ENCODE measurements at places on chromosomes 4 and X.
A peak's percentile ranks its signal among the peaks of the same experiment; 100 is the strongest.

DNA sequence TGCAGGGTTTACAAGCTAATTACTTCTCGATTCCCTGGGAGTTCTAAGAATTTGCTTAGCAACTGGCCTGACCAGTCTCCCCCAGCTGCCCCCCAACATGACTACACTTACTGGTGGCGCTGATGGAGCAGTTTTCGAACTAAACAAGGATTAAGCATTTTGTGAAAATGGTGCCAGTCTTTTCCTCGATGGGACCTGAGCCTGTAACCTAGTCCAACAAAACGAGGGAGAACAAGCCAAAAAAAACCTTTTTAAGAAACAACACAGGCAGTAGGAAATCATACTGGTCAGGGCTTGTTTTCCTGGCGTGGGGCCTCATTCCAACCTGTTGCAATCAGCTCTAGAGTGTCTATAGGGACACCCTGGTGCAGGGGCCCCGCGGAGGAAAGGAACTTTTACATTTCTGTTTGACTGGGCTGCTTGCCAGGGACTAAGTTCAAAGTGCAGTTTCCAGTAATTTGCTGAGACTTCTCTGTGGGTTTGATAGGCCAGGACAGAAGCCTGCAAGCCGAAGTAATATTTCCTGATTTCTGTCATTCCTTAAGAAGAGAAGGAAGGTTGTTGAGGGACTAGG is 158.7 kb downstream of the SPRY1 start:
- no peak for DNase-seq

DNA sequence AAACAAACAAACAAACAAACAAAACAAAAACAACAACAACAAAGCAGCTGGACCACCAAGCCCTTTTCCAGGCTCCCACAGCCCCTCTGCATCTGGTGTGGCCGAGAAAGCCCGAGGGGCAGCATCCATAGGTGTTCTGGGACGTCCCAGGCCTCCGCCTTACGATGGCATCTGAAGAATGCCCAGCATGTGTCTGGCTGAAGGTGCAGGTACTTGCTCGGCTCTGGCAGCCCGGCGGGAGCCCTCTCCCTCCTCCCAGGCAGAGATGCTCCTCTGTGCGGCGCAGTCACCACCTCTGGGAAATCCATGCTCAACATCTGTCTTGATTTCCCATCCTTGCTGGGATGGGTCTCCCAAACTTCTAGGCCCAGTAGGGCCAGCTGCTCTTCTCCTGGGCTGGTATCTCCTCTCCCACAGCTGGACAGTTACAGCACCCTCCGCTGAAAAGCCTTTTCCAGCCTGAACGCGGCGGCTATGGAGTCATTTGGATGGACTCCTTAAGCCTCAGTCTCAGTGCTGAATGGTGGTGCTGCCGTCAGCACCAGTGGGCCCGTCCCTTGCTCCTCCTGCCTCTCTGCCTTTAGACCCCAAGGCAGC is 4.3 kb downstream of the PSAPL1 start:
- no peak for DNase-seq

GRCh38 chrX:118364261-118364660 is 18.4 kb downstream of the WDR44 start:
- no peak for DNase-seq

DNA sequence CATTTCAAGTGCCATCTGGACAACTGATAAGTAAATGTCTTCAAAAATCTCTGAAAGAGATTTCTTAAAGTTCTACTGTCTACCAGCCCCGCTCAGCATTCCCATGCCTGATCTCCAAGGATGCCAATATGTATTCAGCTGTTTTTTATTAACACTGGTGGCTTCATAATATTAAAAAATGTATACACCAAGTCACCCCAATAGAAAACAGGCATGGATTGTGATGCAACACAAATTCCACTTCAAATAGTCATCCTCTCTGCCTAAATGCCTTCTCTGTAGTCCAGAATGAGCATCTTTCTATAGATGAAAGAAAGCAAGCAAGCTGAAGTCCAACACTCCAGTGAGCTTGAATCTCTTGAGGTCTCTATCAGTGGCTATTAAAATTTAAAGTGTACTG is 152.2 kb upstream of the PPARGC1A start:
- DNase-seq, result no peak

GRCh38 chrX:153688071-153688470 is 345 bp downstream of the SLC6A8 start:
- DNase-seq, result no peak

DNA sequence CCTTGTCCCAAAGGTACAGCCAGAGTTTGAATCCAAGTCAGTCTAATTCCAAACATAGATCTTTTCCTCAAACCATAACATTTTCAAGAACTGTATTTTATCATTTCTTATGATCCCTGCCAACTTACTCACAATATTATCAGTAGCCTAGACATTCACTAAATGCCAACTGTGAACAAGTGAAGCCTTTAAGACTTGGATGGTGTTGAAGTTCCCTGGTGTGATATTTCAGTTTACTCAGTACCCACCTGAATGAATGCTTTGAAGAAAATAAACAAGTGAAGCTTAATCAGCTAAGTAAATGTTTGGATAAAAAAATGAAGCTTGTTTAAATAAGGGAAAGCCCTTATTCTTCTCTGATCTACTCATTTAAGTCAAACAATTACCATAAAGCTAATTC is 1028.3 kb downstream of the DMD start:
- peak; percentile 42 for DNase-seq

GRCh38 chrX:104343428-104344129 is 88.8 kb upstream of the ESX1 start:
- DNase-seq, result peak; percentile 7

GRCh38 chr4:26557164-26557563 is 26.7 kb upstream of the TBC1D19 start:
- no peak for DNase-seq

- no peak for DNase-seq
Observed at GRCh38 chrX:31223817-31224216, 152.0 kb upstream of the FTHL17 start.

GRCh38 chrX:118370921-118371624 is 25.2 kb downstream of the WDR44 start:
- DNase-seq, result no peak

DNA sequence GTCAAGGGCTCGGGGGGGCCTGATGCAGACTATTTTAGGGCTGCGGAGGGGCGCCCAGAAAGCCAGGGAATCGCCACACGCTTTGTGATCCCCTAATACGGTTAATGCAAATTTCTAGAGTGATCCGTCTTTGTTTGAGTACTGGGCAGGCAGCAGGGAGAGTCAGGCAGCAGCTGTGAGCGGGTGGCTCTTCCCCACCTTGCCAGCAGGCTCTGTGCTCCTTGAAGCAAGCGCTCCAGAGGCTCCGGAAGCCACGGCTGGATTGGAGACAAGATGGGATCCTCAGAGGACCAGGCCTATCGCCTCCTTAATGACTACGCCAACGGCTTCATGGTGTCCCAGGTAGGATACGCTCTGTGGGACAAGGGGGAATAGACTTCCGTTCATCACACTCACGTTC is at the start of gene ASMT:
ASMT (plus strand) TSS at position 133 of the 400 bp plus-strand sequence; CDS start at position 274, 141 bp downstream.
- no peak for DNase-seq

- DNase-seq, result no peak
Observed at GRCh38 chr4:150379454-150379853, 202.5 kb upstream of the MAB21L2 start.

DNA sequence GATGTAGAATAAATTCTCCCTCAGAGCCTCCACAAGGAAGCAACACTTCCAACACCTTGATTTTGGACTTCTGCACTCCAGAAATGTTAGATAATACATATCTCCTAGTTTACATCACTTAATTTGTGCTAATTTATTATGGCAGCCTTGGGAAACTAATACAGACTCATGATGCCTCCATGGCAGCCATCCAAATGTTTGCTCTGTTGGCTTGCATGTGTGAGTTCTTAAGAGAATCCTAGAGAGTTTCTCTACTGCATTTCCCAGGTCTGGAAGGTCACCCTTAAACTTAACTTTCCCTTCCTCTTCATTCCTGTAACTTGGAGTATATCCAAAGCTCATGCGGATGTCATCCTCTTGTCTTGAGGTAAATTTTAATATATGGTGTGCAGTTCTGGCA is 956.1 kb downstream of the ADGRL3 start:
- no peak for DNase-seq

GRCh38 chr4:91243132-91243531 is 1060.6 kb upstream of the GRID2 start:
- no peak for DNase-seq

DNA sequence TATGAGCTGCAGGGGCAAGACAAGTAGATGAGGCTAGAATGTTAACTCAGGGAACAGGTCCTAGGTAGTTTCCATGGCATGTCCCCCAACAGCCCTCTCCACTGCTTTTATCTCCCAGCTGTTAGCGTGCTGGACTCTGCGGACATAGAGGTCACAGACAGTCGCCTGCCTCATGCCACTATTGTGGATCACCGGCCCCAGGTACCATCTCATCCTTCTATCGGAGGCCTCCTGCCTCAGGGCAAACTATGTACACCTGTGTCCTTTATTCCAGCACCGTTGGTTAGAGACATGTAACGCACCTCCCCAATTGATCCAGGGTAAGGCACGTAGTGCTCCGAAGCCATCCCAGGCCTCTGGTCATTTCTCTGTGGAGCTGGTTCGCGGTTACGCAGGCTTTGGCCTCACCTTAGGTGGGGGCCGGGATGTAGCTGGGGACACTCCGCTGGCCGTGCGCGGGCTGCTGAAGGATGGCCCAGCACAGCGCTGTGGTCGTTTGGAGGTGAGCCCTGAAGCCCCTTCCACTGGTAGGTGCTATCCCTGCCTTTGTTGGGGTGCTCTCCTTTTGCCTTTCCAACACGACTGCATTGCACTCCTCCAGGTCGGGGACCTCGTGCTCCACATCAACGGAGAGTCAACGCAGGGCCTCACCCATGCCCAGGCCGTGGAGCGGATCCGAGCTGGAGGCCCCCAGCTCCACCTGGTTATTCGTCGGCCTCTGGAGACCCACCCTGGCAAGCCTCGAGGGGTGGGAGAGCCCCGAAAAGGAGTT is 2.2 kb downstream of the MAGIX start:
- no peak for DNase-seq

- no peak for DNase-seq
Observed at GRCh38 chr4:182842759-182843390, 74.3 kb downstream of the DCTD start.

DNA sequence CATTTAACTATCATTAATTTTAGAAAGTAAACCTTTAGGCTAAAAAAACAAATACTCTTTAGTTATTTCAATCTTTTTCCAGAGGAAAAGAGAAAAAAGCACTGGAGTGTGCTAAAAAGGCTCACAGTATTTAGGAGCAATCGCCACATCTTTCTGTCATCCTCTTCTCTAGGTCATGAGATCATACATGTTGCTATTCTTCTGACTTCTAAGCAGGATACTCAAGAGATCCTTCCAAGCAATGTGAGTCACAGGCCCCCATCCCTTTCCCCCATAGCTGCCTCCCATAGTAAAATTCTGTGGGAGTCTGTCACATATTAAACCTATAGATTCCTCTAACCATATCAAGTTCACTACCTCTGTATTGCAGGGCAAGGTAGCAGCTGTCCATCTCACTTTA is 7.7 kb downstream of the EDNRA start:
- DNase-seq, result no peak

DNA sequence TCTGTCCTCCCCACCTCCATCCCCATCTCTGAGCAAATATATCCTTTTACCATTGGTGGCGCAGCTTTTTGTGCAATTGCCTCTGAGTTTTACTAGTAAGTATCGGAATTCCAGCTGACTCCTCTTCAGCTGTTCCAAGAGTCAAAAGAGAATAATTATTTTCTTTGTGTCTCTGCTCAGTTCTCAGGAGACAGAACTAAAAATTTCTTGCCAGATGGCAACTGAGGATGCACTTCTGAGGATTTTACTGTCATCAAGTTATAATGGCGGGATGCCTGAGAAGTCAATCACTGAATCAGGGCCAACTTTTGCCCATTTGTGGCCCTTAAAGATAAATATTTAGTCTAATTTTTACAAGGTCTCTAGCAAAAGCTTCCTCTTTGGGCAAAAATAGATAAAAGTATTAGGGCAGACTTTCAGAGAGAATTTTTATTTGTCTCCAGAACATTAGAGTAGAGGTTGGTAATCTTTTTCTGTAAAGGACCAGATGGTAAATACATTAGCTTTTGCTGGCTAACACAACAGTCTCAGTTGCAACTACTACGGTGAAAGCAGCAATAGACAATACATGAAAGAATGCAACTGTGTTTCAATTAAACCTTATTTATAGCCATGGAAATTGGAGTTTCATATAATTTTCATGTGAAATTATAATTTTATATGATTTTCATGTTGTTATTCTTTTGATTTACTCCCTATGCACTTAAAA is 15.6 kb upstream of the ADGRA3 start:
- DNase-seq, result no peak

DNA sequence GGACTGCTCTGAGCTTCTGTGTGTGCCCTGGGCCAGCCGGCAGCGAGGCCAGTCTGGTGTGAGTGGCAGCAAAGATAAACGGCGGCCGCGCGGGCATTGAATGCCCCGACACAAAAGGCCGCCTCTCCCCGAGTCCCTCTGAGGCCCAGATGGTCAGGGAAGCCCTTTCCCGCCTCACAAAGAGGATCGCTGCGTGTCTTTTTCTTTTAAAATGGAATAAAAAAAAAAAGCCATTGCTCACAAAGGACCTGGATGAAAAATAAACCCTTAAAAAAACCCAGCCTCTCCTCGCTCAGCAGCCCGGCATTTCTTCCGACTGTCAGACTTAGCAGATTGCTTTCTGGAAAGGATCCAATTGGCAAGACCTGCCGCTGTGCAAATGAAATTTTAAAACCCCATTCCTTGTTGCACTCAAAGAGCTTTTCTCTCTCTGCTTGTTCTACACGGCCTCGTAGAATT is 578.7 kb downstream of the BCOR start:
- DNase-seq, result no peak

DNA sequence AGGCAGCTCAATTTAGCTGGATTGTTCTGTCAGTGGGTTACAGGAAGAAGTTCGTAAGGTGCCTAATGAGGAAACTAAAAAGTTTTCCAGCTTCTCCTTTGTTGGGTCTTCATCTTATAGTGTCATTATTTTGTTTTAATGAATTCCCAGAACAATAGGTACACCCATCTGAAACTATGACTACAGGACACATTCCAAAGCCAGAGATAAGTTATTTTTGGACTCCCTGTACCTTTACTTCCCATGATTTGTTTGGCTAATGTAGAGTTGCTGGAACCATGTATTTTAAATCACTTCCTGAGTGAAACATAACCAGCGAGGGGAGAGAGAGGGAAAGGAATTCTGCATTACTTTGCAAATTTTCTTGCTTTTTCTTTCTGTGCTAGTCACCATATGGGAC is 114.0 kb downstream of the CLCN5 start:
- DNase-seq, result no peak

DNA sequence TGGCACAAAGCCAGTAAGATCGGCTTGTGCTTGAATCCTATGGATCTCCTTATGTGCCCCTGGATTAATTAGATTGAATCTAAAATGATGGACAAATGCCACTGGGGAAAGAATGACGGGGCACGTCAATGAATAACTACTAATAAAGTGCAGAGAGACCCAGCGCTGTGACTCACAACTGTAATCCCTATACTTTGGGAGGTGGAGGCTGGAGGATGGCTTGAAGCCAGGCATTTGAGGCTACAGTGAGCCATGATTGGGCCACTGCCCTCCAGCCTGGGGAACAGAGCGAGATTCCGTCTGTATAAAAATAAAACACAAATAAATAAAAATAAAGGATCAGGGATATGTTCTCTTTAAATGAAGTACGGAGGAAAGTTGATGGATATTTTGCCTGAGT is 179.4 kb downstream of the DCHS2 start:
- DNase-seq, result no peak

- no peak for DNase-seq
Observed at GRCh38 chr4:4697584-4697983, 155.7 kb upstream of the STX18 start.

Data from NCI-H1930 (cell line).